Testis (tissue), 5 donors: ENCODE measurements at places on chromosomes 6 and 20.

GRCh38 chr6:319177-320131, 27.2 kb downstream of the DUSP22 start:
- H3K27me3 ChIP-seq: no peaks in the 10 kb centered on the region
- H3K4me1 ChIP-seq: no peaks in the 10 kb centered on the region
- H3K27ac ChIP-seq: no peak overlapping the region
- DNase-seq: no peak
- H3K4me3 ChIP-seq: no peak overlapping the region
- H3K36me3 ChIP-seq: no peaks in the 10 kb centered on the region

DNA sequence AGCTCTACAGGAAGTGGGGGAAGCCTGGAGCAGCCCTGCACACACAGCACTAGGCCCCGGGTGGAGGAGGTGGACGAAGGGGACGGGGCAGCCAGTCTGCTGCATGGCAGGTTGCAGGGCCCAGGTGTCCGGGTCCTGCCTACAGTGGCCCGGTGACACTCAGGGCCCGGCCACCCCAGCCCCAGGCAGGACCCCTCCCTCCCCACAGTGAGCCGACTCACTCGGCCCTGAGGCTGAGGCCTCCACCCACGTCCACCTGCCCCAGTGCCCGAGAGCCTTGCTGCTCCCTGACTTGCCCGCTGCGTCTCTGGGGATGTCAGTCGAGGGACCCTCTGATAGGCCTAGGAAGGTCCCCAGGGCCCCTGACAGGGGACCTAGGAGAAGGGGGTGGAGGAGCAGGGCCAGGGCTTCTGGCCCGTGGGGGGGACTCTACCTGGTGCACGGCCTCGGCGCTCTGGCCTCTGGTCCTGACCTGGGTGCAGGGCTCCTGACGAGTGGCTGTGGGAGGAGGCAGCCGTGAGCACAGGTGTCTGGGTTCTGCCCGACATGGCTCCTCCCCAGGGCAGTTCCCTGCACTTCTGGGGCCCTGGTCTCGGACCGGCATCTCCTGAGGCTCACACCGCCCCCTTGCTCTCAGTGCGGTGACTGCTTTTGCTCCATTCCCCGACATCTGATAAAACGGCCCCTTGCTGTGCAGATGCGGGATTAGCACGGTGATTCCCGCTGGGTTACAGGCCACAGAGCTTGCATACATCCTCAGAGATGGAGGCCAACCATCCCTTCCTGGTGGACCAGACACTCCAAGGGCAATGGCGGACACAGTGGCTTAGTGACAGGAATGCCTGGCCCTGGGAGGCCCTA, 20.1 kb downstream of the FRMD1 start:
- peaks cover 15% of the 10 kb centered on the region for H3K4me1 ChIP-seq
- no peak for DNase-seq
- H3K27me3 ChIP-seq: no peaks in the 10 kb centered on the region
- no peak overlapping the region for H3K4me3 ChIP-seq
- no peak overlapping the region for H3K27ac ChIP-seq

GRCh38 chr6:161369339-161369738, 95.5 kb upstream of the AGPAT4 start:
- DNase-seq: no peak
- H3K27ac ChIP-seq: no peak overlapping the region
- no peak overlapping the region for H3K4me3 ChIP-seq

DNA sequence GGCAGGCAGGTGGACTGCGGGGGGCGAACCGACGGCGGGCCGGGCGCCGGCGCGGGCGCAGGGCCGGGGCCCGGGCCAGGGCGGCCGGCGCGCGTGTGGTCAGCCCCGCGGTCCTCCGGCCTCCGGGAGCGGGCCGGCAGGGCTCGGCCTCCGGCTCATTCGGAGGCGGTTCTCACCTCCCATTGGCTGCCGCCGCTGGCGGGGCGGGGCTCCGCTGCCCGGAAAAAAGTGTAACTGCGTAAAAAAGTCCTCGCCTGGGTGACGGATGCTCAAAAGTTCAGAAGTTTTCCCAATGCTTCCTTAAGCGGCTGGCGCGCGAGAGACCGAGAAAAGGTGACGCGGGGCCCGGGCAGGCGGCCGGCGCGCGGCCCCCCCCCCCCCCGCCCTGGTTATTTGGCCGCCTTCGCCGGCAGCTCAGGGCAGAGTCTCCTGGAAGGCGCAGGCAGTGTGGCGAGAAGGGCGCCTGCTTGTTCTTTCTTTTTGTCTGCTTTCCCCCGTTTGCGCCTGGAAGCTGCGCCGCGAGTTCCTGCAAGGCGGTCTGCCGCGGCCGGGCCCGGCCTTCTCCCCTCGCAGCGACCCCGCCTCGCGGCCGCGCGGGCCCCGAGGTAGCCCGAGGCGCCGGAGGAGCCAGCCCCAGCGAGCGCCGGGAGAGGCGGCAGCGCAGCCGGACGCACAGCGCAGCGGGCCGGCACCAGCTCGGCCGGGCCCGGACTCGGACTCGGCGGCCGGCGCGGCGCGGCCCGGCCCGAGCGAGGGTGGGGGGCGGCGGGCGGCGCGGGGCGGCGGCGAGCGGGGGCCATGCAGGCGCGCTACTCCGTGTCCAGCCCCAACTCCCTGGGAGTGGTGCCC, at the start of gene FOXC1:
Gene FOXC1, plus strand, starts transcription at position 268 of the 849 bp plus-strand sequence. Its CDS starts 531 bp downstream, at position 799.
- peak within 1 kb of the TSS; percentile 76 for H3K4me3 ChIP-seq
- peak within 1 kb of the TSS; percentile 97 for H3K27ac ChIP-seq
- H3K4me1 ChIP-seq: peaks cover 4% of the 10 kb centered on the region
- peak; percentile 89 for DNase-seq
- no peaks in the 10 kb centered on the region for H3K27me3 ChIP-seq

GRCh38 chr20:36886859-36887751, 11.2 kb downstream of the TLDC2 start:
- no peaks in the 10 kb centered on the region for H3K27me3 ChIP-seq
- peak overlapping the region; percentile 12 for H3K4me3 ChIP-seq
- H3K4me1 ChIP-seq: peaks cover 27% of the 10 kb centered on the region

- H3K27me3 ChIP-seq: no peaks in the 10 kb centered on the region
- no peak overlapping the region for H3K4me3 ChIP-seq
- DNase-seq: no peak
- no peaks in the 10 kb centered on the region for H3K36me3 ChIP-seq
- no peak overlapping the region for H3K27ac ChIP-seq
Measured at GRCh38 chr6:11785415-11785773, 6.8 kb upstream of the ADTRP start.

GRCh38 chr20:6828794-6829423, 61.4 kb downstream of the BMP2 start:
- H3K36me3 ChIP-seq: no peaks in the 10 kb centered on the region
- peak; percentile 87 for DNase-seq
- H3K27ac ChIP-seq: no peak overlapping the region
- no peak overlapping the region for H3K4me3 ChIP-seq

DNA sequence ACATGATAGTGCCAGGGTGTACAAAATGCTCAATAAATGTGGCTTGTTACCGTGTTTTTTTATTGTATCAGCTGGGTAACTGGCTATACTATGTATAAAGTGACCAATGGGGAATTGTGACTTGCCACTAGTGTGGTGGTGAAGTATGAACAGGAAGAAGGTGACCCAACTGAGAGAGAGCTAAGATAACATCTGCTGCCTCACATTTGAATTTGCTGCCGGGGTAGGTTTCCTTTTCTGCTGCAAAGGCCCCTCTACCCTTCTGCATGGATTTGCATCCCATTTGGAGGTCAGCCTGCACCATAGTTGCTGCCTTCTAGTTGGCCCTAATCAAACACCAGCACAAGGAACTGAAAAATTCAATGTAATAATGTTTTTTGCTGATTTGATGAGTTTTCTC, 24.1 kb downstream of the IL17A start:
- no peaks in the 10 kb centered on the region for H3K36me3 ChIP-seq
- H3K27ac ChIP-seq: no peak overlapping the region
- no peak for DNase-seq
- H3K27me3 ChIP-seq: no peaks in the 10 kb centered on the region

DNA sequence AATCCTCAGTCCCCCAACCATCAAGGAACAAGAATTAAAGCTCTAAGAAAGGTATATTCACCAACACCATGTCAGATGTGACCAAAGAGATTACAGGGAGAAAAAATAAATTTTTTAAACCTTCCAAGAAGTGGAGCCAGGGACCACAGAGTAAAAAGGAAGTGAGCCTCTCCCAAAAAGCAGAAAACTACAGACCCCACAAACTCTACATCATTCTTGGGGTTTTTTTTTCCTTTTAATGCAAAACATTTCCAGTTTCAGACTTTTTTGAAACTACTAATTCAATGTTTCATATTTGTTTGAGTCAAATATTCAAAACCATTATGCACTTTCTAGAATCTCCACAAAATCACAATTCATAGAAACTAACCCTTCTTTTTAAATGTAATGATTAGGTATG, 6.8 kb upstream of the IL17F start:
- no peaks in the 10 kb centered on the region for H3K36me3 ChIP-seq
- no peak overlapping the region for H3K4me3 ChIP-seq
- H3K27ac ChIP-seq: no peak overlapping the region
- DNase-seq: no peak
- no peaks in the 10 kb centered on the region for H3K27me3 ChIP-seq

DNA sequence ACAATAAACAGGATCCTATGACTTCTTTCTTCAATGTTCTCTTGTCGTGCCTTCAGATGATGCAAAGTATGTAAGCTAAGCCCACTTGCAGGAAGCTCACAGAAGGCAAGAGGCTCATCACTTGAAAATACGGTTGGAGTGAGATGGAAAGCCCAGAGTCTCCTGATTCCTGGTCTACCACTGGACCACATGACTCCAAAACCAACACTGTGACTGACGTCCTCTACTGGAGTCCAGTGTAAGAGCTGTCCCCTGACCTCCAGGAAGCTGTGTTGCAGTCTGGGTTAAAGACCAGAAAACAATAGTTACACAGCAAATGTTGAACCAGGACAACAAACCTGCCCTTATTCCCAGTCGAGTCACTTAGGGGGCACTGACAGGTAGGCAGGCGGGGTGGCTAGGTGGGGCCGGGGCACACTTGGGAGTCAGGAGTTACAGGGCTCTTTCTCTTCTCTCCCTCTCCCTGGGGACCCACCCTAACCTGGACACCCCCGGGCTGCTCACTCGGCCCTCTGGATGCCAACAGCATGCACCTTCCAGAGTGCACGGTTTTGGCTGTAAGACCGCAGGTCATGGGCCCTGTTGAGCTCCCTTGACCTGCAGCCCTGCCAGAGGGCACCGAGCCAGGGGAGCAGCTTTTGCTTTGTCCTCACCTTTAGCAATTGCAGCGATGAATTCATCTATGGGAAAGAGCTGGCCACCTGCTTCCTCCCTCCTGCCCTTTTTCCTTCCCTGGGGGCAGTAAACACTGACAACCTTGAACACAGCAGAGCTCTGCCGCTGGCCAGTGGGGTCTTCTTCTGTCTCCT, 7.4 kb downstream of the PCK1 start:
- H3K36me3 ChIP-seq: no peaks in the 10 kb centered on the region
- H3K4me1 ChIP-seq: no peaks in the 10 kb centered on the region
- H3K4me3 ChIP-seq: no peak overlapping the region
- H3K27ac ChIP-seq: no peak overlapping the region
- no peaks in the 10 kb centered on the region for H3K27me3 ChIP-seq

- no peaks in the 10 kb centered on the region for H3K4me1 ChIP-seq
- no peaks in the 10 kb centered on the region for H3K36me3 ChIP-seq
- no peak overlapping the region for H3K4me3 ChIP-seq
- no peaks in the 10 kb centered on the region for H3K27me3 ChIP-seq
- DNase-seq: no peak
Measured at GRCh38 chr6:55047451-55048044, 126.8 kb upstream of the HCRTR2 start.

GRCh38 chr6:80276861-80277260, 170.4 kb downstream of the BCKDHB start:
- no peaks in the 10 kb centered on the region for H3K27me3 ChIP-seq
- no peak overlapping the region for H3K27ac ChIP-seq
- no peaks in the 10 kb centered on the region for H3K36me3 ChIP-seq
- no peak for DNase-seq
- no peak overlapping the region for H3K4me3 ChIP-seq

- no peaks in the 10 kb centered on the region for H3K27me3 ChIP-seq
- H3K36me3 ChIP-seq: no peaks in the 10 kb centered on the region
- H3K4me3 ChIP-seq: no peak overlapping the region
- DNase-seq: no peak
- H3K4me1 ChIP-seq: peaks cover 5% of the 10 kb centered on the region
Measured at GRCh38 chr20:1338096-1338495, 9.2 kb upstream of the SDCBP2 start.

- H3K27ac ChIP-seq: peak overlapping the region; percentile 93
- H3K36me3 ChIP-seq: no peaks in the 10 kb centered on the region
- peaks cover 9% of the 10 kb centered on the region for H3K4me1 ChIP-seq
- H3K4me3 ChIP-seq: peak overlapping the region; percentile 92
Measured at GRCh38 chr6:13615792-13616120, 621 bp downstream of the NOL7 start.

DNA sequence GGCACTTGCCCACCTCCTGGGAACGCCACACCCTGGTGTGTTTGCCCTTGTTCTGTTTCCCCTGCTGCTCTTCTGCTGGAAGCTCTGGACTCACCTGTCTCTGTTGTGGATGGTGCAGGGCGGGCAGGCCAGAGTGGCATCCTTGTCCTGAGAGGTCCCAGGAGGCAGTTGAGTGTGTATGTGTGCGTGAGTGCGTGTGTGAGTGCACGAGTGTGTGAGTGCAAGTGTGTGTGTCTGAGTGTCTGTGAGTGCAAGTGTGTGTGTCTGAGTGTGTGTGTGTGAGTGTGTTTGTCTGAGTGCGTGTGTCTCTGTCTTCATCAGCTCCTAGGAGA, 12.2 kb downstream of the IGF2R start:
- H3K27ac ChIP-seq: peak overlapping the region; percentile 64
- H3K4me1 ChIP-seq: peaks cover 51% of the 10 kb centered on the region
- no peaks in the 10 kb centered on the region for H3K36me3 ChIP-seq
- no peaks in the 10 kb centered on the region for H3K27me3 ChIP-seq
- no peak overlapping the region for H3K4me3 ChIP-seq

GRCh38 chr6:135875446-135875845, 23.9 kb downstream of the PDE7B start:
- no peaks in the 10 kb centered on the region for H3K4me1 ChIP-seq
- H3K36me3 ChIP-seq: no peaks in the 10 kb centered on the region
- H3K27ac ChIP-seq: no peak overlapping the region
- no peak for DNase-seq
- no peaks in the 10 kb centered on the region for H3K27me3 ChIP-seq
- H3K4me3 ChIP-seq: no peak overlapping the region

DNA sequence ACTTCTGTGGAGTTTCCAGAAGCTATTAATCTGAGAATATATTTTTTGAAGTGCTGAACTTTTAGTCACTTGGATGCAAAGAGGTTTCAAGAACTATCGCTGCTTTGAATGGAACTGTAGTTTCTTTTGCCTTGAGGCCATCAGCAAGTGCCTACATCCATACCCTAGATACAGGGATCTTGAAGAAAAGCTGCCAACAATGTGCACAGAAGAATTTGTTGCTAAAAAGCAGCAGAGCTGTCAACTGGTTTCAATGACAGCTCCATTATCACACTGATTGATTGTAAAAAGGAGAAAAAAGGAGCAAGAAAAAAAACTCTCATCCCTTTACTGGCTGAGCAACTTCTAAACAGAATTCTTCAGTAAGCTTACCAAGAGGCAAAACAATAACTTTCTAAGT, 251.0 kb upstream of the NRSN1 start:
- no peak for DNase-seq
- H3K27ac ChIP-seq: no peak overlapping the region
- no peaks in the 10 kb centered on the region for H3K36me3 ChIP-seq
